NCI-H510A treated with DMSO at 0.1 percent for 48 hours (cell line): ENCODE measurements at places on chromosomes 4 and X.

DNA sequence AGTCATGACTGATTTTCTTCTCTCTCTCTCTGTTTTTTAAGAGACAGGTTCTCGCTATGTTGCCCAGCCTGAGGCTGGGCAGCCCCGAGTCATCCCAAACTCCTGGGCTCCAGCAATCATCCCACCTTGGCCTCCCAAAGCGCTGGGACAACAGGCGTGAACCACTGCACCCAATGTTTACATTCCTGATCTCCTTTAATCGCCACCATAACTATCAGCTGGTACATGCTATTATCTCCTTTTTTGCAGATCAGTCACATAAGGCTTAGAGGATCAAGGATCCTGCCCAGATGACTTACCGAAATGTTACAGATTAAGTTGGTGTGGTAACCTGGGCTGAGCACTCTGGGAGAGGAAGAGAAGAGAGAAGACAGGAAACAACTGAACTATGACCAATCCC, 1.5 kb upstream of the USP46 start:
- no peak for DNase-seq

- no peak for DNase-seq
Measured at GRCh38 chrX:19731307-19731820, 156.0 kb downstream of the SH3KBP1 start.

DNA sequence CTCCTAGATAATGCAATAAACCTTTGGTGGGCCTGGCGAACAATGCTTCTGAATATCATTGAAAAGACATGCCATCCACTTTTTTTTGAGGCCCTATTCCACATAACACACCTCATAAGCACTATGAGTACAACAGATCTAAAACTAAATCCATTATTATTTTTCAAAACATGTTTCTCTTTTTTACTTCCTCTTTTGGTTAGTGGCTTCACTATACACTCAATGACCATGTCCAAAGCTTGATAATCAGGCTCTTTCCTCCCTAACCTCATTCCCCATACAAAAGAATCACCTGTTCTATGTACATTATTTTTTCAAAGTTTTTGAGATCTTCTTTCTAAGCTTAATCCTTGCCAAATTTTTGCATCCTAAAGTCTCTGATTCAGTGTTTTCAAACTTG, 20.4 kb upstream of the NPY2R start:
- no peak for DNase-seq

GRCh38 chr4:82758701-82759685, 39.6 kb downstream of the SCD5 start:
- DNase-seq: no peak
